ENCODE measurements at places on chromosomes 12 and 14.
A peak's percentile ranks its signal among the peaks of the same experiment; 100 is the strongest.

DNA sequence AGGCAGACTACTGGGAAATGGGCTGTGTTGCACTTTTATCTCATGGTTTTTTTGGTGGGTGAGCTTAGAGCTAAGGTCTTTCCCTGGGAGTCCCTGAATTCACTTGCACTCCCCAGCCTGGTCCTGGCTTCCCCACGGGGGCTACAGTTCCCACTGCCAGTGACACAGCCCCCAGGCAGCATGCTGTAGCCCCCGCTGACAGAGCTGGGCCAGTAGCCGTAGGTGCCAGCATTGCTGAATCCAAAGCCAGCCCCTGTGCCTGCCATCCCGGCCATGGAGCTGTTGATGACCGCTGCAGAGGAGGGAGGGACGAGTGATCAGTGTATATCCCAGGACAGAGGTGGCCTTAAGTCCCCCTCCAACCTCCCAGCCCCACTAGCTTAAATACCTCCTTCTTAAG lies 6.9 kb upstream of the KRT72 start:
- no peaks in the 10 kb centered on the region for H3K36me3 ChIP-seq
- DNase-seq = no peak
- H3K4me1 ChIP-seq = peaks cover 25% of the 10 kb centered on the region
- no peak overlapping the region for H3K27ac ChIP-seq

GRCh38 chr12:27672051-27672450 lies 24.2 kb upstream of the REP15 start:
- H3K27me3 ChIP-seq = peaks cover 9% of the 10 kb centered on the region
- no peaks in the 10 kb centered on the region for H3K4me1 ChIP-seq
- H3K4me3 ChIP-seq = no peak overlapping the region
- H3K27ac ChIP-seq = no peak overlapping the region

GRCh38 chr14:65261425-65261920 lies 151.1 kb upstream of the FUT8 start:
- H3K36me3 ChIP-seq = no peaks in the 10 kb centered on the region
- no peak overlapping the region for H3K4me3 ChIP-seq
- no peak for DNase-seq
- H3K4me1 ChIP-seq = no peaks in the 10 kb centered on the region
- H3K27me3 ChIP-seq = peaks cover 8% of the 10 kb centered on the region

DNA sequence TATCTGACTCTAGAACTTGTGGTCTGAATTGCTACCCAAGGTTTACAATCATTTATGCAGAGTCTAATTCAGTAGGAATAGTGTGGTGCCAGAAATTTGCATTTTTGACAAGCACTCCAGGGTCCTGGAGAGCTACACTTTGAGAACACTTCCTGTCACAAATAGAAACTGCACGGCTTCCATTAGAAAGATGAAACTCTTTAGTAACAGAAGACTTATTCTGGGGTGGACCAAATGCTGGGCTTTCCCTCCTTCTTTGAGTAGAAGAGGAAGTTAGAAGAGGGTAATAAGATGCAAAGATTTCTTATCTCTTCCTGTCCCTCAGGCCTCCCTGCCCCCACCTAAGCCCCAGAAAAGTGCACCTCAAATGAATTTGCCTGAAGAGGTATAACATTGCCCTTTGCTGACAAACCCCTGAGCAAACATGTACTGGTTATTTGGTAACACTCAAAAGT lies 28.4 kb downstream of the DGLUCY start:
- H3K4me1 ChIP-seq = peaks cover 68% of the 10 kb centered on the region
- H3K27ac ChIP-seq = peak overlapping the region; percentile 71
- peak overlapping the region; percentile 18 for H3K4me3 ChIP-seq
- no peak for DNase-seq
- H3K27me3 ChIP-seq = no peaks in the 10 kb centered on the region

- peaks cover 30% of the 10 kb centered on the region for H3K4me1 ChIP-seq
- H3K27ac ChIP-seq = no peak overlapping the region
- no peaks in the 10 kb centered on the region for H3K27me3 ChIP-seq
- no peak for DNase-seq
- H3K4me3 ChIP-seq = no peak overlapping the region
Measured at GRCh38 chr12:89370850-89371249, 18.5 kb upstream of the DUSP6 start.

GRCh38 chr12:39846971-39847650 lies 227.5 kb upstream of the ABCD2 start:
- no peak overlapping the region for H3K4me3 ChIP-seq
- no peaks in the 10 kb centered on the region for H3K27me3 ChIP-seq
- H3K27ac ChIP-seq = no peak overlapping the region

GRCh38 chr12:16454481-16454880 lies 107.0 kb downstream of the MGST1 start:
- no peaks in the 10 kb centered on the region for H3K4me1 ChIP-seq
- no peak overlapping the region for H3K27ac ChIP-seq
- H3K36me3 ChIP-seq = no peaks in the 10 kb centered on the region
- no peaks in the 10 kb centered on the region for H3K27me3 ChIP-seq
- no peak overlapping the region for H3K4me3 ChIP-seq

DNA sequence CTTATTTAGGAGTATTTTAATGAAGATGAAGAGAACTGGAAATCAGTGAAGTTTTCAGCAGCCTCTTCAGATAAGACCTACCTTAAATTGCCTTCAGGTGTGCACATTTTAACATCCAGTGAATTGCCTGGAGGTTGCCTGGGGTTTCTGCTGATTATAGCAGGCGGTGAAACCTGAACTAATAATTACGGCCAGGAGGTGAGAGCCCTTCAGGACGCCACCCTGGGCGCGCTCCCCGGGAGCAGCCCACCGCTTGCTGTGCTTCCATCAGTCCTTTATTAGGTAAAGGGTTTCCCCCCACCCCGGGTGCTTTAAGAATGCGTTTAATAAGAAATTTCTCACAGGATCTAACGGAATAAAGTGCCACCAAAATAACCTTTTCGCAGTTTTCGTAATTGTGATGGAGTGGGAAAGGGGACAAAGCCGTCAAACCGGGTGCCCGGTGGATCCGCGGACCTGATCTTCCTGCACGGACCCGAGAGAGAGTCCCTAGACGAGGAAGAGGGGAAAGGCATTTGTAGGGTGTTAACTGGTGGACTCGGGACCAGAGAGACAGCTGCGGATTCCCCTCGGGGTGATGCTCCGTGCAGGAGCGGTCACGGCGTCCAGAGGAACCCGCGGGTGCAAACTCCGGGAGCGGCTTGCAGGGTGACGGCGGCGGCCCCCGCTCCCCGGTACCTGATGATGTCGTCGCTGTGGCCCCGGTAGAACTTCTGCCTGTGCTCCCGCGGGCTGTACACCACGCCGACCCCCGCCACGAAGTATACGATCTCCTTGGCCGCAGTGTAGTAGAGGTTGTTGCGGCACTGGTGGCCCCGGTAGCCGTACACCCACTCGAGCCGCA lies 902 bp downstream of the EML5 start:
- peaks cover 8% of the 10 kb centered on the region for H3K36me3 ChIP-seq
- peaks cover 15% of the 10 kb centered on the region for H3K4me1 ChIP-seq
- DNase-seq = no peak

- H3K27me3 ChIP-seq = no peaks in the 10 kb centered on the region
- H3K27ac ChIP-seq = peak overlapping the region; percentile 57
- H3K4me1 ChIP-seq = peaks cover 36% of the 10 kb centered on the region
- no peak for DNase-seq
- no peaks in the 10 kb centered on the region for H3K36me3 ChIP-seq
- peak overlapping the region; percentile 51 for H3K4me3 ChIP-seq
Measured at GRCh38 chr12:46661110-46661845, 164.5 kb downstream of the SLC38A4 start.

DNA sequence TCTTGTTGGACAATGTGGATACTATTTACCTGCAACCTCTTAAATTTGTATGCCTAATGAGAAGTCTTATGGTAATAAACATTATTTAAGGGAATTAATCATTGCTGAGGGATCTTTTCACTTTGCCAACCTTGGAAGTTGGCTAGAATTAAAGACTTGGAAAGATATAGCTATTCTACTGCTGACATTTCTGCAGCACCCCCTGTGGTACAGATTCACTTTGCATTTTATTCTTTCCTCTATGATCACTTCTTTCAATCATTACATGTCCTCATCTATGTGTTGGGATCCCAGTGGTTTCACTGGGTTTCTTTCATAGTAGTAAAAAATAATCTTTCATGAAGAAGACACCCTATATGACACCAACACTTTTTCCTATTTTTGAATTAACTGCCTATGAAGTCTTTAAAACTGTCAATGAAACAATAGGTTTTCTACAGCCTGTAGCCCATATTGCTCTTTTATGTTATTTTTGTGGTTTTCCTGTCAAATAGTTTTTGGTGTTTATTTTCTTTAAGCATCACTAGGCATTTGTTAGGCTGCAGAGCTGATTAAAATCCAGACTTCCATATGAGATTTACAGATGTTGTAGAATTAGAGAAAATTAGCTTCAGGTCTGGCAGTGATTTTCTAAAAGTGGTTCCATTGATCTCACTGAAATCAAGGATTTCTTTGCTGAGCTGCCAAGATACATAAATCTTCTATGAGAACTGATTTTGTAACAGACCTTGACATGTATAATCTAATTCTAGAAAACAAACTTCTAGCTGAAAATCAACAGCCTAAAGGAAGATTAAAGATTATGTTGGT lies 256.1 kb downstream of the NAV3 start:
- no peak overlapping the region for H3K4me3 ChIP-seq
- H3K4me1 ChIP-seq = no peaks in the 10 kb centered on the region
- no peaks in the 10 kb centered on the region for H3K27me3 ChIP-seq
- H3K36me3 ChIP-seq = no peaks in the 10 kb centered on the region

DNA sequence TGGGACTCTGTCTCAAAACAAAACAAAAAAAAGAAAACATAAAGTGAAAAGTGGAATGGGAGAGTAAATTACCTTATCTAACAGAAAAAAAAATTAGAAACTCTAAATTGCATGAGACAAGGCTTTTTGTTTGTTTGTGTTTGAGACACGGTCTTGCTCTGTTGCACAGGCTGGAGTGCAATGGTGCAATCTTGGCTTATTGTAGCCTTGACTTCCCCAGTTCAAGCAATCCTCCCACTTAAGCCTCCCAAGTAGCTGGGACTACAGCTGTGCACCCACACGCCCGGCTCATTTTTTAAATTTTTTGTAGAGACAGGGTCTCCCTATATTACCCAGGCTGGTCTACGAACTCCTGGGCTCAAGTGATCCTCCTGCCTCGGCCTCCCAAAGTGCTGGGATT lies 17.9 kb upstream of the FBXO34 start:
- H3K27ac ChIP-seq = no peak overlapping the region
- H3K4me1 ChIP-seq = no peaks in the 10 kb centered on the region
- no peaks in the 10 kb centered on the region for H3K36me3 ChIP-seq
- DNase-seq = no peak
- peaks cover 20% of the 10 kb centered on the region for H3K27me3 ChIP-seq
- no peak overlapping the region for H3K4me3 ChIP-seq

GRCh38 chr12:63917864-63918799 lies 73.6 kb downstream of the SRGAP1 start:
- H3K36me3 ChIP-seq = no peaks in the 10 kb centered on the region
- peaks cover 3% of the 10 kb centered on the region for H3K27me3 ChIP-seq
- no peaks in the 10 kb centered on the region for H3K4me1 ChIP-seq
- no peak overlapping the region for H3K4me3 ChIP-seq
- no peak overlapping the region for H3K27ac ChIP-seq

GRCh38 chr14:90483571-90483974 lies 86.7 kb downstream of the CALM1 start:
- peaks cover 23% of the 10 kb centered on the region for H3K27me3 ChIP-seq
- H3K27ac ChIP-seq = no peak overlapping the region
- peaks cover 7% of the 10 kb centered on the region for H3K4me1 ChIP-seq
- H3K4me3 ChIP-seq = no peak overlapping the region
- no peaks in the 10 kb centered on the region for H3K36me3 ChIP-seq

- no peak for DNase-seq
- H3K27me3 ChIP-seq = peaks cover 14% of the 10 kb centered on the region
- no peak overlapping the region for H3K27ac ChIP-seq
- H3K4me1 ChIP-seq = no peaks in the 10 kb centered on the region
Measured at GRCh38 chr12:103647267-103647666, 60.2 kb downstream of the STAB2 start.

DNA sequence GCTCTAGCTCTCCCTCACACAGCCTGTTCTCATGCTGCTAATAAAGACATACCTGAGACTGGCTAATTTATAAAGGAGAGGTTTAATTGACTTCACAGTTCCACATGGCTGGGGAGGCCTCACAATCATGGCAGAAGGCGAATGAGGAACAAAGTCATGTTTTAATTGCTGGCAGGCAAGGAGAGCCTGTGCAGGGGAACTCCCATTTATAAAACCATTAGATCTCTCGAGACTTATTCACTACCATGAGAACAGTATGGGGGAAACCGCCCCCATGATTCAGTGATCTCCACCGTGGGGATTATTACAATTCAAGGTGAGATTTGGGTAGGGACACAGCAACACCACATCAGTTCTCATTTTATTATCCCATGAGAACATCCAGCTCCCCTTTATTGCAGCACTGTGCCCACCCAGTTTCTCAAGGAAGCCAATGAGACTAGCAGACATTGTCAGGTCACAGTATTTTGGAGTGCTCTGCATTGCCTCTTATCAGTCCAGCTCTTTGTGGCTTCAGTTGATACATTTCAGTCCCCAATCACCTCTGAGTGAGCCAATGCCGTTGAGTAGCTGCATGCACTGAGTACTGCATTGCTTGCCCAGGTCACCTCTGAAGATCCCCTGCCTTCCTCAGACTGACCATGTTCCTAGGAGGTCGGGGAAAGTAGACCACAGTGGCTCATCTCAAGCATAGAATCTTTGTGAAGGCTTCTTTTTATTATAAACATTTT lies 131.2 kb downstream of the CRADD start:
- DNase-seq = no peak
- H3K27ac ChIP-seq = no peak overlapping the region

Measured in natural killer cell treated with Interleukin-12 subunit alpha and Interleukin-12 subunit beta and Interleukin-15 and Interleukin-18, amount 100 ng/mL, for 72 hours (primary cell).